Ammon's horn (tissue), 1 donor: ENCODE measurements at places on chromosomes 13 and 19.

GRCh38 chr13:42885325-42885724 lies 103.9 kb downstream of the FAM216B start:
- DNase-seq = no peak

DNA sequence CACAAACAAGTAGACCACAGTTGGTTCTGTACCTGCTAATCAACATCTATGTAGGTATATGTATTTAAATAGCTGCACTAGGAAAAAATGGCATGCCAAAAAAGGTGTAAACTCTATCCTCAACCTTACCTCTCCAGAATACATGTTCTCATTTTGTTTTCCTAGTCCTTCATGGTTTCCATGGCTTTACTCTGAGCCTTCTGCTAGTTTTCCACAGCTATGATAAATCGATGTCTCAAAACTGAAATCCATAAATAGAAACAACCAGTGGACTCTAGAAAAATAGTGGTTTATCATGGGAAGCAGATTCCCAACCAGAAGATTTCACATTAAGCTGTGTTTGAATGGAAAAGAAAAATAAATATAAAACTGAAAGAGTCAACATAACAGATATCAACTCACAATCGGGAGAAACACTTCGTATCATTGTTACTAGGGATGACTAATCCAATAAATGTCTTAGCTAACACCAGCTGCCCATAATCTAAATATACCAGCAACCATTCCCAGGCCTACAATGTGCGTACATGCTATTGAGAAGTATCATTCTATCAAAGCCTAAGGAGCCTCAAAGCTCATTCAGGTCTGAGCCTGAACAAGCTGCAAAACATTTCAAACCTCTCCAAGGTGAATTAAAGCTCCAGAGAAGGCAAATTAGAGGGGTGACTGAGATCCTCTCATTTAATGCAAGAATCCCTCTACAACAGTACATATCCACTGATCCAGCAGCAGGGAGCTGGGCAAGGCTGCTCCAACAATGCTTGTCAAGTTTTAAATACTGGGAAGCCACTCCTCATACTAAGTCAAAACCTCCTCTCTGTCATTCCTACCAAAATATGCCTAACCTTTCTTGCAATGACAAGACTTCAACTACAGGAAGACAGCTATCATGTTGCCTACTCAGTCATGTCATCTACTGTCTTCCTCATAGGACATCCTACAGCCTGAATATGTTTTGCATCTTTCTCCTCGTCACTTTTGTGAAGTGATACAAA lies 90.2 kb downstream of the KCTD12 start:
- DNase-seq = peak; percentile 39

- no peak for DNase-seq
Observed at GRCh38 chr13:31982540-31982939, 49.0 kb upstream of the FRY start.

DNA sequence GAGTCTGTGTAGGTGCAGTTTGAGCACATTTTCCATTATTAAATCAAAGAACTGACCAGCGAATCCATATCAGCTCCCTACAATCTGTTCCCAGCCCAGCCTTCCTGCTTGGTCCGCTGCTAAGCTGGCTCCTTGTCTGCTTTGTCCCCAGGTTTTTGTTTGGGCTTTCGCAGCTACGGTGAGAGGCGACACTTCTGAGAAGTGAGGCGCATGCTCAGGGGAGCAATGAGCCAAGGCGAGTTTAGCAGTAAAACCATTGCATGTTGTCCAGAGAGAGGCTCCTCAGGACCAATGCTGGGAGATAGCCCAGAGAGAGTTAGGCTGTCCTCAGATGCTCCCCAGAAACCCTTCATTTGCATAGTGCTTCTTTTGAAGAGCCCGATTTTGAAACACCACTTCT lies 162.0 kb downstream of the ITGBL1 start:
- DNase-seq = no peak

- peak; percentile 21 for DNase-seq
Observed at GRCh38 chr13:30745906-30746686, 10.8 kb downstream of the ALOX5AP start.

DNA sequence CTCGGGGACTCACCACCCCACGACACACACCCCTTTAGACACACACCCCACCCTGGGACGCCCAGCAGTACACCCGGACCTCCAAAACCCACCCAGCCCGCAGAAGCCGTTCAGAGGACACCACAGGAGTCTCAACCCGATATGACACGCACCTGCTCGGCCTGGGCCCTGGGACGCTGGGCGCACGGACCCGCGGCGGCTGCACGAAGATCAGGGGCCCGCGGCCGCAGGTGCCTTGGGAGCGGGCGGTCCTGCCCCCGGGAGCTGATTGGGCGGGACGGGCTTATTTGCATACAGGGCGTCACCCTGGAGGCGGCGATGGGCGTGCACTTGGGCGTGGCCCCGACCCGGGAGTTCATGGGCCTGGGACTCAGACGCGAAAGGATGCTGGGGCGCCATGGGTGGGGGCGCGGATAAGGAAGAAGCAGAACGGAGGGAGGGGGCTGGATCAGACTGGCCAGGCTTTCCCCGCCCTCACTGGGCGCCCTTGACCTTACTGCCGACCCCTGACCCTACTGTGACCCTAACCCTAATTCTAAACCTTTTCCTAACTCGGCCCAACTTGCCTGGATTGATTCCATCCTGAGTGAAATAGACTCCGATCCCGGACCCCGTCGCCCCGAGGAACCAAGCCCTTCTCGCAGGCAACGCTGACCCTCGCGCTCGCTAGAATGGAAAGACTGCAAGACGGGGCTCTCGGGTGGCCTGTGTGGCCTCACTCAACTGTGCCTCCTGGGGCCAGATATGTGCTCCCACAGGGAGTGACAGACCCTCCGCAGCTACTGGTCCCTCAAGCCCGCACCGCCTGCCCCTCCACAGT lies at the start of gene MEF2B:
TSS of gene MEF2B (minus strand) at position 211 of the 820 bp plus-strand sequence. CDS start 19,528 bp downstream, outside the sequence.
- peak; percentile 55 for DNase-seq

GRCh38 chr19:4077007-4077374 lies 10.3 kb upstream of the ZBTB7A start:
- DNase-seq = no peak

- DNase-seq = peak; percentile 74
Observed at GRCh38 chr19:51531349-51532315, at the start of gene SIGLEC6. SIGLEC6 (minus strand) TSS chr19:51531670; CDS start chr19:51531648, 22 bp downstream.

DNA sequence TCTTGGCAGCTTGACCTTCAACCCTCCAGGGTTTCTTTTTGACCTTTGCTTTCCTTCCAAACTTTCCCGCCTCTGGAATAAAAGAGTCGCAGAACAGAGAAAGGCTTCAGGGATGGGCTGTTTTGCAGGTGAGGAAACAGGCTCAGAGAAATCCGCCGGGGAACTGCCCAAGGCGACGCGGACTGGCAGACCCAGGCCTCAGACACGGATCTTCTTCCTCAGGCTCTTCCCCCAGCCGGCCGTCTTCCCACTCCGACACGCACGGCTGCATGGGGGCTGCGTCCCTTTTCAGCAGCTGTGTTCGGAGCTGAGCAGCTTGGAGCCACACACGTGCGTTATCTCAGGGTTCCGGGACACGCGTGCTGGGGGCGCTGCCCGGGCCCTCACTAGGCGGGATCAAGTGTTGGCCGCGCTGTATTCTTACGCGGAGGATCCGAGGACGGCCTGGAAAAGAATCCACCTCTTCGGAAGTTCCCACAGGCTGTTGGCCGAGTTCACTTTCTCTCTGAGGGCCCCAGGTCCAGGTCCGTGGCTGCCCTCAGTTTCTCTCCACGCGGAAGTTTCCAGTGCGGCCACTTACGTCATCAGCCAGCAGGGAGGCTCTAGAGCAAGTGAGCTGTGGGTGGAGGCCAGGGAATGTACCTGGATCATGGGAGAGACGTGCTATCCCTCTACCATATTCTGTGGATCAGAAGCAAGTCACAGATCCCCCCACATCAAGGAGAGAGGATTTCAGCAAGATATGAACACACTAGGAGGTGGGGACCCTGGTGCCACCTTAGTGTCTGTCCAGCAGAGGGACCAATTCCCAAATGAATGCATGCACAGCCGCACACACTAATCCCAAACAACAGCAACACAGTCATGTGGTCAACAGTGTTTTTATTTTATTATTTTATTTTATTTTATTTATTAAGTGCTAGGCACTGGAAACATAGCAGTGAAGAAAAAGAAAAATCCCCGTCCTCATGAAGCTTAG lies 100.4 kb downstream of the ING1 start:
- no peak for DNase-seq

DNA sequence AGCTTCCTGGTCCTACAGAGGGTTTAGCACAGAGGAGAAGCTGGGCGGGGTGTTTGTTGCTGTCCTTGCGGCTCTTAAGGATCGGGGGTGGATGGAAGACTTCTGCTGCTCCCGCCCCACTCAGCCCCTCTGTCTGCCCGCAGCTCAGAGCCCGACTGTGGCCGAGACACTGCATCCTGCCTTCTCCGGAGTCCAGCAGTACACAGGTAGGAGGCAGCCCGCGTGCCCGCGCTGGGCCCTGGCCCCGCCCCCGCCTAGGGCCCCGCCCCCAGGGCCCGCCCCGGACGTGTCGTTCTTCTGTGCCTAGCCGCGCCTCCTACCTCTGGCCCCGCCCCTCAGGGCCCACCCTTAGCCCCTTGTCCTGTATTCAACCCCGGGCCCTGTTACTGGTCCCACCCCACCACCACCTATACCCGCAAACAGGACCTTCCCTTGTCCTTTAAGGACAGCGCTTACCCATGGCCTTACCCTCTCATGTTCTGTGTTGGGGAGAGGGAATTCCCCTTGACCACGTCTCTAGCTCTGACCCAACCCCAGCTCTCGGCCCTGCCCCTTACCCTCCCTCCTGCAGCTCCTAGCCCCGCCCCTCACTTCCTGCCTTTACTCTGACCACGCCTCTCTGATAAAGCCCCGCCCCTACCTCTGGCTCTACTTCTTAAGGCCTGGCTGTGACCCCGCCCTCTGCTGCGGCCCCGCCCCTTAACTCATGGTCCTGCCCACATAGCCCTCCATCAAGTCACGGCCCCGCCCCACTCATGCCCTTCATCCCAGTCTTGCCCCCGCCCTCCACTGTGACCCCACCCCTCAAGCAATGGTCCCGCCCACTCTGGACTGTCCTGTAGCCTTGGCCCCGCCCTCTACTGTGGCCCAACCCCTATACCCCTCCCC lies 60.5 kb downstream of the CELF5 start:
- DNase-seq = no peak

GRCh38 chr19:262125-262524 lies 29.1 kb downstream of the PLPP2 start:
- DNase-seq = no peak

- no peak for DNase-seq
Observed at GRCh38 chr13:41145136-41145908, 12.7 kb upstream of the KBTBD6 start.

GRCh38 chr13:103514619-103515018 lies 448.4 kb upstream of the SLC10A2 start:
- DNase-seq = no peak

- no peak for DNase-seq
Observed at GRCh38 chr19:3482507-3483225, 575 bp downstream of the SMIM44 start.

- DNase-seq = no peak
Observed at GRCh38 chr13:25186187-25186586, 14.1 kb upstream of the AMER2 start.

- DNase-seq = peak; percentile 18
Observed at GRCh38 chr13:43924549-43925245, 45.0 kb downstream of the LACC1 start.

DNA sequence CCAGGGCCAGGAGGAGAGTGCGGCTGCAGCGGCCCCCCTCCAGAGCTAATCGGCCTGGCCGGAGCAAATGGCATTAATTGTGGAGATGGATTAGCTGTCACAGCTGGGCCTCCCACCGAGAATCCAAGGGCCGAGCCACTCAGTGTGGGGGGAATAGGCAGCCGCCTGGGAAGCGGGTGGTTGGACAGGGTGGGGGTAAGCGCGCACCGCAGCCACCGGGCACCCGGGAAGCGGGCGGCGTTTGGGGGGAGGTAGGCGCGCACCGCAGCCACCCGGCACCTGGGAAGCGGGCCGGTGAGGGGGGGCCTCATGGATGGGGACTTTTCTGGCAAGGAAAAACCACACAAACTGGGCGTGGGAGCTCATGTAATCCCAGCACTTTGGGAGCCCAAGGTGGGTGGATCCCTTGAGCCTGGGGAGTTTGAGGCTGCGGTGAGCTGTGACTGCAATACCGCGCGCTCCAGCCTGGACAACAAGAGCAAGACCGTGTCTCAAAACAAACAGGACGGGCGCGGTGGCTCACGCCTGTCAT lies 9.7 kb downstream of the R3HDM4 start:
- DNase-seq = no peak

DNA sequence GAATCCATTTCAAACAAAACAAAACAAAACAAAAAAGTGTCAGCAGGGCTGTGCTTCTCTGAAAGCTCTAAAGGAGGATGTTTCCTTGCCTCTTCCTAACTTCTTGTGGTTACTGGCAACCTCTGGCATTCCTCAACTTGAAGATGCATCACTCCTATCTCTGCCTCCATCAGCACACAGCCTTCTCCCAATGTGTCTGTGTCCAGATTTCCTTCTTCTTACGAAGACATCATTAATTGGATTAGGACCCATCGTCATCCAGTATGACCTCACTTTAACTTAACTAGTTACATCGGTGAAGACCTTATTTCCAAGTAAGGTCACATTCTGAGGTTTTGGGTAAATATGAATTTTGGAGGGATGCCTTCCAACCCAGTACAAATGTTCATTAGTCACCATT lies 33.8 kb upstream of the GTF2F2 start:
- no peak for DNase-seq

DNA sequence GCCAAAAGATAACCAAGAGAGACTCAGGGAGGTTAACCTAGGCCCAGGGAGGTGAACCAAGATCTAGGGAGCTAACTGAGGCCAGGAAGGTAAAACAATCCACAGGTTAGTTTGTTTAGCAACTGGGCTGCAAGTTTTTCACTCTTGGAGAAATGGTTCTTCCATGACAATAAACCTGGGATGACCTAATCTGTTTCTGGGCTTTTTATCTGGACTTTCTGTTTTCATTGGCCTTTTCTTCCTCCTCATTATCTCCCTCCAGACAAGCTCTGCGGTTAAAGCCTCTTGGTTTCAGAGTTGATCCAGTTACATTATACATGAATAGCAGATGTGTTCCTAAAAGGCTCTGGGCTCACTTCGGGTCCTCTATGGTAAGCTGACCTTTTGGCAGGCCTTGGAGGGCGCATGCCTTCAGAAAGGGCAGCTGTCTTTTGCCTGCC lies 44.2 kb downstream of the PCDH8 start:
- no peak for DNase-seq

GRCh38 chr19:14442891-14443631 lies 10.0 kb downstream of the PKN1 start:
- DNase-seq = peak; percentile 74

DNA sequence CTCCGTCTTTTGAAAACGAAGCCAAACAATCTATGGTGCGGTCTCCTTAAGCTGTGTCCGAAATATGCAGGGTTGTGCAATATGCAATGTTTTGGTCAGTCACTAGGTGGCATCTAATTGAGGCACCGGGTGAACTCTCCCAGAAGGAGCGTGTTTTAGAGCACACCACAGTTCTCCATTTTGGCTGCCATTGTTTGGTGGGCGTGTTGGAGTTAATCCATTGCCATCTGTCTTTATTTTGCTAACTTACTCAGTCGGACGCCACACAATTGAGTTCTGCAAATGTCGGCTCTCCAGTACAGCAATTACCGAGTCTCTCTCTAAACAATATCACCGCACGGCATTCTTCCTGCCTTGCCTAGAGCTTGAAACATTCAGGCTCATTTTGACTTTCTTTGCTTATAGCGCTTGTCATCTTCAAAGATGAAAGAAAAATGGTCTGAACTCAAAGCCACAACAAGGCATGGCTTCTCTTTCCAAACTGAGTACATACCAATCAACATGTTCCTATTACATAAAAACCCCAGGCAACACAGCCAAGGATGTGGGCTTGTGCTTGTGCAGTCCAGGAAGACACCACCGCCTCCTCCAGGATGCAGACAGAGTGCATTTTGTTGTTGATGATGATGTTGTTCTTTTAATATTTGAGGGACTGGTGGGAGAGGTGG lies 182.0 kb upstream of the SERP2 start:
- peak; percentile 83 for DNase-seq
